ENCODE measurements at places on chromosomes 1 and 21.

- no peak for DNase-seq
These were observed 1.7 kb downstream of the S100A2 start for GRCh38 chr1:153563991-153564390.

GRCh38 chr1:228155596-228156514 lies 6.1 kb downstream of the GJC2 start:
- DNase-seq: no peak

- DNase-seq: no peak
These were observed 6.4 kb downstream of the SMAP2 start for GRCh38 chr1:40379785-40380452.

- DNase-seq: no peak
These were observed 21.1 kb downstream of the GNG4 start for GRCh38 chr1:235628316-235629005.

GRCh38 chr1:100474834-100475233 lies 63.1 kb upstream of the GPR88 start:
- no peak for DNase-seq

DNA sequence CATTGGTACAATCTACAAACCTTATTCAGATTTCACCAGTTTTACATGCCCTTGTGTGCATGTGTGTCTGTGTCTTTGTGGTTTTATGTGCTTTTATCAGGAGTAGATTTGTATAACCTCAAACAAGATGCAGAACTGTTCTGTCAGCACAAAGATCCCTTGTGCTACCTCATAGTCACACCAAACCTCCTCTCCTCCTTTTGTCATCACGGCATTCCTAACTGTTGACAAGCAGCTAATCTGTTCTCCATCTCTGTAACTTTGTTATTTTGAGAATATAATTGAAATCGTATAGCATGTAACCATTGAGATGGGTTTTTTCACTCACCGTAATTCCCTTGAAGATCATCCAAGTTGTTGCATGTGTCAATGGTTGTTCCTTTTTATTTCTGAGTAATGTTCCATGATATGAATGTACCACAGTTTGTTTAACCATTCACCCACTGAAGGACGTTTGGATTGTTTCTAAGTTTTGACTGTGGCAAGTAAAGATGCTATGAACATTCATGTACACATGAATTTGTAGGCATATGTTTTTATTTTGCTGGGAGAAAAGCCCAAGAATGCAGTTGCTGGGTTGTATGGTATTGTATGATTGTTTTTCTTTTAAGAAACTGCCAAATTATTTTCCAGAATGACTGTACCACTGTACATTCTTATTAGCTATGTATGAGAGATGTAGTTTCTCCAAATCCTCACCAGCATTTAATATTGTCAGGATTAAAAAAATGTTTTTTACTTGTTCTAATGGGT lies 78.1 kb upstream of the B3GALT2 start:
- DNase-seq: no peak

- DNase-seq: no peak
These were observed 59.3 kb downstream of the EYA3 start for GRCh38 chr1:28028873-28029654.

All from GM13976 (cell line).